ENCODE measurements at places on chromosomes 11 and 22. TPM values are rescaled to one million over a fixed set of nuclear protein-coding genes. Genes with fewer than 3 reads are reported as not detected.

Gene CARNS1
- total RNA-seq = 0.30 TPM

Gene USP2
- 0.88 TPM for total RNA-seq

Gene SYT7
- total RNA-seq = 0.59 TPM

Gene ASPHD2
- total RNA-seq = 2.3 TPM

Gene F2
- not detected for total RNA-seq

Gene FOLR3
- total RNA-seq = not detected

Gene OR6A2
- total RNA-seq = 0.30 TPM

Gene P2RX3
- not detected for total RNA-seq

Gene SPTBN2
- 5.7 TPM for total RNA-seq

Gene CRKL
- 43.4 TPM for total RNA-seq

Gene RHOD
- total RNA-seq = 10.1 TPM

Data from smooth muscle cell of the umbilical artery (primary cell).